G401 (cell line): ENCODE measurements at places on chromosomes 3 and 15.
A peak's percentile ranks its signal among the peaks of the same experiment; 100 is the strongest.

- DNase-seq: peak; percentile 87
Measured at GRCh38 chr3:61564395-61565059, 3.2 kb downstream of the PTPRG start.

GRCh38 chr3:194181612-194182529 lies 45.9 kb downstream of the HES1 start:
- no peak for DNase-seq

GRCh38 chr3:45666757-45667431 lies 22.3 kb upstream of the SACM1L start:
- DNase-seq: no peak

- no peak for DNase-seq
Measured at GRCh38 chr3:32945136-32945535, 6.3 kb upstream of the CCR4 start.

DNA sequence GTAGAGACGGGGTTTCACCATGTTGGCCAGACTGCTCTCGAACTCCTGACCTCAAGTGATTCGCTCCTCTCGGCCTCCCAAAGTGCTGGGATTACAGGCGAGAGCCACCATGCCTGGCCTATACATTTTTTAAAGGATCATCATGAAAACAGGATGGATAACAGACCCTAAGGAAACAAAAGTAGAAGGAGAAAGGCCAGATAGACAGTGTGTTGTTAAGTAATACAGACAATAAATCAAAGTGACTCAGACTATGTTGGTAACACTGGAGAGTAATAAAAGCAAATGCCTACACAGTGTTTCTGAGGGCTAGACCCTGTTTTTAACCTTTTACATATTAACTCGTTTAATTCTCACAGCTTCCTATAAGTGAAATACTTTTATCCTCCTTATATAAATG lies 133.8 kb upstream of the MCTP2 start:
- no peak for DNase-seq

GRCh38 chr3:120198305-120198878 lies 86.6 kb downstream of the GPR156 start:
- peak; percentile 67 for DNase-seq

GRCh38 chr3:36459177-36459576 lies 78.9 kb downstream of the STAC start:
- DNase-seq: no peak

DNA sequence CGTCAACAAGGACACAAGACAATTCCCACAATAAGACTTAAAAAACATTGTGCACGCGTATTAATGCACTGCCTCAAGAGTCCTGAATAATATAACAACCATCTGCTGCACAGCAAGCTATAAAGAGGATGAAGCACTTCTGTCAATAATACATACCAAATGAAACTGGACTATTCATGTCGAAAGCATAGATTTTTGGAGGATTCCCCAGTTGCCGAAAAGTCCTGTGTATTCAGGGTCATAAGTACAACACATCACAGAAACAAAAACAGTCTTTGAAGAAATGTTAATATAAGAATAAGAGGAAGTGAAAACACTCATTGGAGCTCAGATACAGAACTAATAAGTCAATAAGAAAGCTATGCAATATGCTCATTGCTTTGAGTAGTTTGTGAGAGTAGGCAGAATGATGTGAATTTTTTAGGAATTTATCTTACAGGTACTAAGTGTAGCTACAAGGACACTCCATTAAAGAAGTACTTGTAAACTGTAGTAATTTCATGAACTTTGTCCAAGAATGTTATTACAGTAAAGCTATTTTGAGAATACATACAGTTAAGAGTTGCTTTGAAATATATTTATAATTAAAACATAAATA lies 31.6 kb downstream of the CBLB start:
- DNase-seq: peak; percentile 85

DNA sequence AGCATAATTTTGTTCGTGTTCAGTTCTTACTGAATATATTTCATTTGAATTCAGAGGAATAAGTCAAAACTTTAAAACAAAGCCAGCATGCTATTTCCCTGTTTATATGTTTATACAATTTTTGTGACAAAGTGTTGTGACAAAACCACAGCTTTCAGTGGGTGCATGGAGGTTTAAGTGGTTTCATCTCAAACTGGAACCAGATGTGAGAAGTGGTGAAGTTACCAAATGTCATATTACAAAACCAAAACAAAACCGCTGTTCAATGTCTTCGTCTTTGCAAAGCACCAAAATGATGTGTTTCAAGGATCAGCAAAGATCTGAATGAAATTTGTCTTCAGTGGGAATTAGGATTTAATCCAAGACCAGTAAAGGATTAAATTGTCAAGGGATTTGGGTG lies 59.3 kb upstream of the OSTN start:
- DNase-seq: no peak

GRCh38 chr3:79461129-79461792 lies 306.5 kb downstream of the ROBO1 start:
- no peak for DNase-seq

GRCh38 chr15:28094732-28095521 lies 4.2 kb downstream of the OCA2 start:
- peak; percentile 31 for DNase-seq

GRCh38 chr3:156620260-156620659 lies 54.1 kb upstream of the TIPARP start:
- DNase-seq: no peak

DNA sequence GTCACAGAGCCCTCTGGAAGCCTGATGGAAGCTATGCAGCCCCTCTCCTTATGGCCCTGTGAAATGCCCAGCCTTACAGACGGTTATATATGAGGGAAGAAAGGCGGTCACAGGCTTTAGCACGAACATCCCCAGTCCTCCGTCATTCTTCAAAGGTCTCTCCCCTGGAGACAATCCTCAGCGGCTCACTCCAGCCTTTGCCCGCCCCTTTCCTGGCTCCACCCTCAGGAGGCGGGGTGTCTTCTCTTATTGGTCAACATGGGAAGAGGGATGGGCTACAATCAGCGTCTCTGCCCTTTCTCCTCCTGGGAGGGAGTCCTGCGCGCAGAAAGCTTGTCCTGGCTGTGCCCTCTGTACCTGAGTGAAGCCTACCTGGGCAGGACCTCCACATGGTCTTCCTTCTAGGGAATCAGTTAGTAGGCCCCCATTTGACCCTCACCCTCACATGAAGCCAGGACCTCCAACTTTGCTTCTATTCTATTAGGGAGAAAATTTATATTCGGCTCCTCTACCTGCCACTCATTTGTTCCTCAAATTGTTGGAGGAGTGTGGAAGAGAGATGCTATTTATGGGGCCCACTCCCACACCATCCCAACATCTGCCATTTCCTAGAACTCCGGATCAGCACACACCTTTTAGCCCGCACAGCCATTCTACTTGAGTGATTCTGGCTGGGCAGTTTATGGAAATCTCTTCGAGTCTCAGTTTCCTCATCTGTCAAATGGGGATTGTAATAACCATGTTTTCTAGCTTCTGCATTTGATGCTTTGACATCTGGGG lies 112.9 kb upstream of the SLC6A11 start:
- DNase-seq: peak; percentile 95

GRCh38 chr3:138463724-138464490 lies 29.5 kb downstream of the ESYT3 start:
- no peak for DNase-seq

GRCh38 chr3:159911664-159912037 lies 77.0 kb upstream of the IL12A start:
- DNase-seq: no peak

- no peak for DNase-seq
Measured at GRCh38 chr15:92068121-92068520, 214.6 kb downstream of the SLCO3A1 start.

GRCh38 chr3:20528180-20528770 lies 342.3 kb upstream of the SGO1 start:
- DNase-seq: no peak

DNA sequence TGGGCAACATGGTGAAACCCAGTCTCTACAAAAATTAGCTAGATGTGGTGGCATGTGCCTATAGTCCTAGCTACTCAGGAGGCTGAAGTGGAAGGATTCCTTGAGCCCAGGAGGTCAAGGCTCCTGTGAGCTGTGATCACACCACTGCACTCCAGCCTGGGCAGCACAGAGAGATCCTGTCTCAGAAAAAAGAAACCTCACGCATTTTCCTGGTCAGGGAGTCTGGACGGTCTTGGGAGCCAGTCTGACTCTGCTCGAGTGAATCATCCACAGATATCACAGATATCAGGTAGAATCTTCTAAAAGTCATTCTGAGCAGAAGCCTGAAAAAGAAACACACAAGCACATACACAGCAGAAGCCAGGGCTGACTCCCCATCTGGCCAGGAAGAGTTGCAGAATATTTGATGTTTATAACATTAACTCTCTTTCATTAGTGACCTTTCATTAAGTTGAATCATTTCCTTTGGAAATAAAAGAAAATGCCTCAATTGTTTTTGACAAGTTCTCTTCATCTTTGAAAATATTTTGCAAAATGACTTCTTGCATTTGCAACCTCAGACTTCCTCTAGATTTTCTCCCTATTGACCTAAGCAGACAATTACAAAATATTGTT lies 56.5 kb upstream of the ABHD17C start:
- no peak for DNase-seq

DNA sequence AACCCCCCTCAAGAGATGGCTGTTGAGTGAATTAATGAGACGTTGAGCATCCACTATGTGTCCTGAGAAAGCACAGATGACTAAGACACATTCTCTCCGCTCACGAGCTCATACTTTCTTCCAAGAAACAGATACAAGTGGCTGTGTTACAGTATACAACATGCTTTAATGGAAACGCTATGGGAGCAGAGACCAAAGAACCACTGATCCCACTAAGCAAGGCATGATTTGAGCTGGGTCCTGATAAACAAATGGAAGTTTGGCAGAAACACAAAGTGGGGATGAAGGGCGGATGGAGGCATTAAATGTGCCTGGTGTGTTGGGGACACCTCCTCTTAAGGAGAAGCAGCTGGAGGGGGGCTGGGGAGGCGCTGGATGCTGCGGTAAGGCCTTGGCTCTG lies 129.4 kb downstream of the UACA start:
- DNase-seq: no peak

GRCh38 chr15:25850154-25851111 lies 12.7 kb downstream of the ATP10A start:
- peak; percentile 28 for DNase-seq

DNA sequence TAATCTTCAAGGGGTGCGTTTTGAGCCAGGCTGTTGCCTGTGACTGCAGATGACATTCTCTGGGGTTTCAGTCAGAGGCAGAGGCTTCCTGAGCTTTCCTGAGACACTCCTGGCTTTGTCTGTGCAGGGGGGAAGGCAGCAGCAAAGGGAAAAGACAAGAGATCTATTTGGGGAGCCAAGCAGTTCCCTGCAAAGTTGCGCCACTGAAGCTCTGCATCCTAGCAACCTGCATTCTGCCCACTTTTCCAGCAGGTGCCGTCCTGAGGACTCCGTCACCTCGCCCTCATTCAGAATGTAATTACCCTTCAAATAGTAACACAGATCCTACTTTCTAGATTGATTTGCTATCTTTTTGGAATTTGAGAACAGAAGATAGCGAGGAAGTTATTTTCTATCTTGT lies 1.9 kb upstream of the TMEM158 start:
- DNase-seq: no peak

GRCh38 chr3:24142127-24142526 lies 197.0 kb downstream of the NR1D2 start:
- no peak for DNase-seq

- no peak for DNase-seq
Measured at GRCh38 chr15:33985287-33985686, 17.0 kb downstream of the CHRM5 start.

- DNase-seq: no peak
Measured at GRCh38 chr3:116000311-116000710, 377.0 kb downstream of the GAP43 start.

GRCh38 chr15:48367483-48367882 lies 36.3 kb downstream of the DUT start:
- no peak for DNase-seq

GRCh38 chr3:151859905-151860304 lies 13.5 kb upstream of the SUCNR1 start:
- DNase-seq: no peak

DNA sequence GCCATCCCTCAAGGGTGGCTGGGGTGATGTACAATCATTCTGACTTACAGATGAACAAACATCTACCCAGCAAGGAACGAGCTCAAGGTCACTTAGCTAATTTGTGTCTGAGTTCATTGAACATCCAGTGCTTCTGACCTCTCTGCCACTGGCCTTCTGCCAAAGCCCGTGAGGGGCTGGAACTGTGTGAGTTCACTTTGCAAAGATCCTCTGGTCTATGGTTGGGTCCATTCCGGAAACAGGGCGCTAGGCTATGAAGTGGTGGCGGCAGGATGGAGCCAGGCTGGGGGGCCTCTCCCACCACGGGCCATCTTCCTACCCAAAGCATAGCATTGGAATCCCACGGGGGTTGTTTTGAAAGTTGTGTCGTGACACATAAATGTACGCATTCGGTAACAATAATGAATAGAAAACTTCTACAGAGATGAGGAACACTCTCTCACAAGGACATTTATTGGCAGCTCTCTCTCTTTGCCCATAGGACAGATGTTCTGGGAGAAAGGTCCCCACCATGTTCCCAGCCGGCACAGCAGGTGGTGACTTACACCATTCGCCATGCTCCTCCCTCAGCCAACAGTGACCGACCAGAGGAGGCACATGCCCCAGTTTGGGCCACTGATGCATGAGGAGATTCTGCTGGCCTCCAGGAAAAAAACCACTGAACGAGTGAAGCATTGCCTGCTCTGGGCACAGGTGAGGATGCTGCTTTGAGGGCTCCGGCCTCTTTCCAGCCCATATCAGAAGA lies 214.7 kb upstream of the CHRNA7 start:
- DNase-seq: no peak

GRCh38 chr15:60424006-60424405 lies 26.2 kb upstream of the ANXA2 start:
- DNase-seq: no peak

GRCh38 chr3:169189486-169189885 lies 474.0 kb downstream of the MECOM start:
- DNase-seq: no peak

DNA sequence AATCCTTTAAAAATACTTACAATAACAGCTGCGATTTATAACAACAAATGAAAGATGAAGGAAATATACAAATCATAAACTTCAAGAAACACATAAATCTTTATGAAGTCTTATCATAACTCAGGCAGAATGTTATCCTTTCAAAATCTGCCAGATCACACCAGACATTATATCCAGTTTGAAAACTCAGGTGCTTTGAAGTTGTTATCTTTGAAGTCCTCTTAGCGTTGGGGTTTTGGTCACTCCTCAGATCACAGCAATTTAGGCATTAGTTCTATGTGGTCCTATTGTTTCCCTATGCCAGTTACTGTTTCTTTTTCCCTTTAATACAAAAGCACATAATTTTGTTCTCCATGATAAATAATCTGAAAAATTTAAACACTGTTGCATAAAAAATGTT lies 934.6 kb downstream of the EPHA3 start:
- no peak for DNase-seq

GRCh38 chr3:98986073-98986472 lies 84.6 kb upstream of the DCBLD2 start:
- DNase-seq: no peak
